ENCODE measurements at places on chromosomes 5 and 9. TPM values are rescaled to one million over a fixed set of nuclear protein-coding genes. Genes with fewer than 3 reads are reported as not detected.

Gene PCA3
- total RNA-seq = not detected

Gene NRG2
- 1.8 TPM for total RNA-seq

DNA sequence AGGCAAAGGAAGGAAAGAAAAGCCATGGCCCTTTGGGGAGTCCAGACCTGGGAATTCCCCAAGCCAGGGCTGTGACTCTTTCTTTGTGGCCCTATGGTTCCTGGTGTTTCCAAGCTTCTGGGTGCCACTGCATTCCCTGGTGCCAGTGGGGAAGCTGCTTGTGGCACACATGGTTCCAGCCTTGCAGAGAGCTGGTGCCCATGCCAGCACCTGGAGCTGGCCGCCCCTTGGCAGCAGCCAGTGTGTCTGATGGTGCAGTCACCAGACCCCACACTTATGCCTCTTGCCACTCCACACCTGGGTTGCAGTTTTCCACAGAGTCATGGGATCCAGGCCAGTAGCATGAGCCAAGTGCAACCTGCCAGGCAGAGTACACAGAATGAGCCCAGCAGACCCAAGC is 1495.3 kb upstream of the NUDT12 start:
- no peaks in the 10 kb centered on the region for H3K27me3 ChIP-seq
- no peak overlapping the region for H3K4me3 ChIP-seq
- no peaks in the 10 kb centered on the region for H3K36me3 ChIP-seq
- no peak for DNase-seq
- H3K4me1 ChIP-seq = no peaks in the 10 kb centered on the region

DNA sequence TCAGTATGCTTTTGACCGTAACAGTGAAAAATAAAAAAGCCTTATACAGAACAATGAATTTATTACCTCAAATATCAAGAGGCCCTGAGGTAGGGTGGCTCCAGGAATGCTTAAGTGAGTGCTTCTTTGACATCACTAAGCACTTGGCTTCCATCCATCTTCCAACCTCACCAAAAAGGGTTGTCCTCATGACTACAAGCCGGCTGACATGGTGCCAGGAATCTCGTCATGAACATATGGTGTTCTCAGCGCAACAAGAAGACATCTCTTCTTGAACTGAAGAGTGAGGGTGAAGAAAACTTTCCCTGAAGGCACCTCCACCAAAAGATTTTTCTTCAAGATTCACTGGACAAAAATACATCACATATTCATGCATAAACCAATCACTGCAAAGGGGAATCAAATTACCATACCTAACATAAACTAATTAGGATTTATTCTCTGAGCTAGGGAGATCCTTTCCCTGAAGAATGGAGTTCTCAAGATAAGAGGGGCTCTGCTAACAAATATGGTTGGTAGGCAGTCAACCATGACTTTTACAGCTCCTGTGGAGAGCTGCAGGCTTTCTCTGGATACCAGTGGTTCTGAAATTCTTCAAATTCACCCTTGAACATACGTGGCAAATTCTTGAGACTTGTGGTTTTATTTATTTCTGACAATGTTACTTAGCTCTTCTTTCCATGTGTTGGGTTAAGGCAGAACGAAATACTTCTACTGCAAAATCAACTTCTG is 49.5 kb downstream of the AGXT2 start:
- H3K4me3 ChIP-seq = no peak overlapping the region
- H3K27me3 ChIP-seq = no peaks in the 10 kb centered on the region
- no peaks in the 10 kb centered on the region for H3K36me3 ChIP-seq
- no peak for DNase-seq
- H3K4me1 ChIP-seq = no peaks in the 10 kb centered on the region

DNA sequence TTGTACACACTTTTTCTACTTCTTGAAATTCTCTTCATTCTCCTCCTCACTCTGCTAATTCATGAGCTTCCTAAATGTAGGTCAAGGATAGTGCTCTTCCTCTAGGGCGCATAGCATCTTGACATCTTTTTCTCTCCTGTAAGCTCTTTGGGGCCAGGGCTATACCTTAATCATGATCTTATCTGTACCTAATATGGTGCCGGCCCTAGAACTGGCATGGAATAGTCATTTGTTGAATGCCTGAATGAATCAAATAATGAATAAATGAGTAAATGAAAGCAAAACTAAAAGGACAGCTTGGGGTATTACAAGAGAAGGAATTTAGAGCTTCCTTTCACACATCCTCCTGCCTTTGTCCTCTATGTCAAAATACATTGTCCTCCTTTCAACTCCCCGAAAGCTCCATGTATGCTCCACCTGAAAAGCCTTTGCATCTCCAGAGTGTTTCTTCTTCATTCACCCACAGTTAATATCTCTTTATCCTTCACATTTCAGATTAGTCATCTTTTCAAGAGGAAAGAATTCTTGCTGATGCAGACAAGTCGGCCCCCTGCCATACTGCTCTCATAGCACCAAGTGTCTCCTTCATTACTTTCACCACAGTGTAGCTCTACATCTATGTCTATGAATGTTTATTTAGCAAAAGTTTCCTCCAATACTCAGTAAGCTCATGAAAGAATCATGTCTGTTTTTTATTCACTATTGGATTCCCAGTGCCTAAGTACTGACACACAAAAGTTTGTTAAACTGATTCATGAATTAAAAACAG is 16.4 kb upstream of the PPP2R2B start:
- H3K4me1 ChIP-seq = no peaks in the 10 kb centered on the region
- no peak overlapping the region for H3K27ac ChIP-seq
- DNase-seq = no peak
- no peaks in the 10 kb centered on the region for H3K27me3 ChIP-seq
- H3K36me3 ChIP-seq = no peaks in the 10 kb centered on the region

DNA sequence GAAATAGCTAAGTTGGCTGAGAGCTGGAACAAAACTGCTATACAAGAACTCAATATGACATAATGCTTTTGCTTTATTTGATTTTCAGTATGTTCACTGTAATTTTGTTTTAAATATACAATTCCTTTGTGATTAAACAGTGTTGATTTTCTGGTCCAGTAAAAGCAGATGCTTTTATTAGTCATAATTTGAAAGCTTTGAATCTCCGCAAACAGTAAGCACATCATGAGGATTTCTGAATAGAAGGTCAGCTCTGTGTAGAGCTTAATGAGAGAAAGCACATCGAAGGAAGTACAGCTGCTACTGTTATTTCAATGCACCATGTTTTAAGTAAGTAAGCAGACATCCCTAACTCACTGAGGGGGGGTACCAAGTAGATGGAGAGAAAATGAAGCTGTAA is 701.3 kb upstream of the ACO1 start:
- H3K27ac ChIP-seq = no peak overlapping the region
- H3K27me3 ChIP-seq = no peaks in the 10 kb centered on the region
- no peak for DNase-seq

DNA sequence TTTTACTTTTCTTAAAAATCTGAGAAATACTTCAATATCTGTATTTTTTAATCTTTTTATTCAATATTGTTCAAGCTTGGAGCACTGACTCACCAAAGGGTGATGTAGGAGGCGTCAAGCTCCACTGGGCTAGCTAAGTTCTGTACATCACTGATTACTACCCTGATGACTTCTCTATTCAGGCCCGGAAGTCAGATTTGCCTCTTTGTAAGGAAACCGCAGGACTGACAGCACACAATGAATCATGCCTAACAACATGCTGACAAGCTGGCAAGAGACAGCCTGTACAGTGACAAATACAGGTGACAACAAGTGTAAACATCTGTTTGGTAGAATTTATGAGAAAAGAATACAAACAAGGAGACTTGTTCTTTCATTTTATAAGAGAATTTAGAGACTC is 627.9 kb upstream of the RORB start:
- H3K27me3 ChIP-seq = no peaks in the 10 kb centered on the region
- no peaks in the 10 kb centered on the region for H3K4me1 ChIP-seq
- H3K27ac ChIP-seq = no peak overlapping the region
- H3K36me3 ChIP-seq = no peaks in the 10 kb centered on the region
- H3K4me3 ChIP-seq = no peak overlapping the region

Gene MYO10
- total RNA-seq = 5.5 TPM

Gene PCDHA4
- total RNA-seq = 0.43 TPM

Gene SLC22A4
- total RNA-seq = 2.8 TPM

GRCh38 chr9:135107581-135108235 is 20.2 kb downstream of the OLFM1 start:
- H3K4me3 ChIP-seq = no peak overlapping the region
- H3K27ac ChIP-seq = no peak overlapping the region
- peaks cover 6% of the 10 kb centered on the region for H3K4me1 ChIP-seq
- DNase-seq = no peak
- no peaks in the 10 kb centered on the region for H3K27me3 ChIP-seq

DNA sequence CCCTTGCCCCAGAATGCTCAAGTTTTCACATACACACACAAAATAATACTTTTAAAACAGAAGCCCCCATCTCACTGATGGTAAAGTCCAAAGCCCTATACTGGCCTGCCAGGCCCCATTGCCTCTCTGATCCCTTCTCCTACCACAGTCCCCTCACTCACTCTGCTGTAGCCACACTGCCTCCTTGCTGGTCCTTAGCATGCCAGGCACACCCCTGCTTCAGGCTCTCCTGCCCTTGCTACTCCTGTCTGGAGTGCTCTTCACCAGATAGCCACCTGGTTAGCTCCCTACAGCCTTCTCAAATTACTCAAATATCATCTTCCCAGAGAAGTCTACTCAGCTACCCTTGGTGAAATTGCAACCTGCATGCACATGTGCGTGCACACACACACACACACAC is 177.5 kb downstream of the C5orf15 start:
- no peak overlapping the region for H3K4me3 ChIP-seq
- no peak for DNase-seq
- no peaks in the 10 kb centered on the region for H3K4me1 ChIP-seq
- no peaks in the 10 kb centered on the region for H3K36me3 ChIP-seq
- no peak overlapping the region for H3K27ac ChIP-seq

Gene CCDC192
- not detected for total RNA-seq

Gene INSL6
- not detected for total RNA-seq

GRCh38 chr9:75529463-75529862 is 361.0 kb upstream of the PCSK5 start:
- H3K27me3 ChIP-seq = no peaks in the 10 kb centered on the region
- no peak overlapping the region for H3K27ac ChIP-seq
- H3K4me3 ChIP-seq = no peak overlapping the region
- no peaks in the 10 kb centered on the region for H3K36me3 ChIP-seq
- DNase-seq = no peak

Gene OTP
- total RNA-seq = not detected

- H3K4me3 ChIP-seq = no peak overlapping the region
- H3K4me1 ChIP-seq = no peaks in the 10 kb centered on the region
- DNase-seq = no peak
- H3K27me3 ChIP-seq = no peaks in the 10 kb centered on the region
- H3K36me3 ChIP-seq = peaks cover 8% of the 10 kb centered on the region
- H3K27ac ChIP-seq = no peak overlapping the region
These were observed 5.4 kb downstream of the LSM11 start for GRCh38 chr5:157748760-157749461.

- H3K4me3 ChIP-seq = no peak overlapping the region
- no peak for DNase-seq
- no peaks in the 10 kb centered on the region for H3K4me1 ChIP-seq
- H3K36me3 ChIP-seq = no peaks in the 10 kb centered on the region
- H3K27me3 ChIP-seq = no peaks in the 10 kb centered on the region
These were observed 124.9 kb downstream of the MRPS30 start for GRCh38 chr5:44933686-44934085.

DNA sequence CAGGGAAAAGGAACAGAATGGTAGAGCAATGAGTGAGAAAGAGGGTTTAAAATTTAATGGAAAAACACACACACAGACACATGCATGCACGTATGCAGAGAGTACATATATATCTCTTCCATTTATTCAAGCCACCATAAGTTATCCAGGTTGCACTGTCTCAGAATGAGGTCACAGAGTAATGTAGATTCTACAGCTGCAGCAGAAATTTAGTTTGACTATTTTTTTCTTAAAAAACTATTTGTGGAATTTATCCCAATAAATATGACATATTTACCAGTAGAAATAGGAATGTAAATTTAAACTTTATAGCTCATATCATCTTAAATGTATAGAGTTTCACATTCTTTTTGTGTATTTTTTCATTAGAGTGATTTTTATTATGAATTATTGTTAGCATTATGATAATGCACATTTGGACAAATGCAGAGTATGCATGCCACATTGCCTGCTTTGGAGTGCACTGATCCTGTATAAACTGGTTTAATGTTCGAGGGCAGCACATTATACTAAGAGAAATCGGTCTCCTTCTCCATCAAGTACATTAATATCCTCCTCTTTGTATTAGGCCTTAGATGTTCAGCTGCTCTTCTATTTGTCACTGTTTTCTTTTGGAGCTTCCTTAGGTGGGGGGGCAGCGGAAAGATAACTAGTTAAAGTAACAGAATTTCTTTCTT is 216.3 kb upstream of the TARS1 start:
- H3K4me1 ChIP-seq = no peaks in the 10 kb centered on the region
- no peaks in the 10 kb centered on the region for H3K27me3 ChIP-seq
- no peak overlapping the region for H3K4me3 ChIP-seq
- H3K27ac ChIP-seq = no peak overlapping the region
- H3K36me3 ChIP-seq = no peaks in the 10 kb centered on the region
- no peak for DNase-seq

- no peaks in the 10 kb centered on the region for H3K36me3 ChIP-seq
- H3K4me3 ChIP-seq = no peak overlapping the region
- H3K4me1 ChIP-seq = no peaks in the 10 kb centered on the region
- H3K27ac ChIP-seq = no peak overlapping the region
- no peak for DNase-seq
These were observed 17.6 kb downstream of the TENT4A start for GRCh38 chr5:6730807-6731206.

DNA sequence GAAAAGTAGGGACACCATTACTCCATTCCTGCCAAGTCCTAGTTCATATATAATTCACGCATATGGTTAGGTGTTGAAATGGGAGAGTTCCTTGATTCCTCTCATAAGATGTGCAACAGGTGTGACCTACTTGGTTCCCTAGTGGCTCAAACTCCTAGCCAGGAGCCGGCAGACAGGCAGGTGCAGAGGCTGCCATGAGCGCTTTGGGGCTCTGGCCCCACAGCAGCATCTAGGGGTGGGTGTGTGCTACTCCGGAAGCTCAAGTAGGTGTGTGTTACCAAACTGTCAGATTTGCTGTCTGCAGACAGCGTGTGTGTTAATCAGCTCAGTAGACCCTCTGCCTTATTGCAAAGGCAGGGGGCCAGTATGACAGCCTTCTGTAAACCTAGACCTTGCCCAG is 1652.4 kb upstream of the ACO1 start:
- no peak overlapping the region for H3K4me3 ChIP-seq
- H3K4me1 ChIP-seq = no peaks in the 10 kb centered on the region
- no peaks in the 10 kb centered on the region for H3K36me3 ChIP-seq
- no peaks in the 10 kb centered on the region for H3K27me3 ChIP-seq

Gene ABCA1
- total RNA-seq = 7.9 TPM

DNA sequence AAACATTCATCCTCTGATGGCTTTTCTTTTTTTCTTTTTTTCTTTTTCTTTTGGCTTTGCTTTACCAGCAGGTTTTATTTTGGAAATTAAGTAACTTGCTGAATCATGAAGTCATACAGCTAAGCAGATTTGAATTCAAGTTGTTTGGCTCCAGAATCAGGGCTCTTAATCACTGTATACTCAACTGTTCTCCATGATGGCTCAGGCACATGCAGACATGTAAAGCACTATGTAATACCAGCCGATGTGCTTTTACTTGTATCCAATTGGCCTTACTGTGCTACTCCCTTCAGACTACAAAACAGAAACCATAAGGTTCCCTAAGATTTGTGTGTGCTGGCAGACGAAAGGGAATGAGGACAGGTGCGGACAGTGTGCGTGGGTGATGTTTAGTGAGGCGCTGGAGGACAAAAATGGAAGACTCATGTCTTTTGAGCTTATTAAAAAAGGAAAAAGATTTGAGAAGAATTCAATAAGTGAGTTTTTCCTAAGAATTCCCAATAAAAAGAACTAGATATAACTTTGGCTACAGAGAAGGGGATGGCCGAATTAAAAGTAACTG is 44.7 kb upstream of the OTP start:
- no peak for DNase-seq
- H3K27ac ChIP-seq = no peak overlapping the region
- H3K4me3 ChIP-seq = no peak overlapping the region
- H3K27me3 ChIP-seq = no peaks in the 10 kb centered on the region

Gene TMCO6
- 10.6 TPM for total RNA-seq

Gene ZNF462
- 30.5 TPM for total RNA-seq

Gene PROB1
- 15.8 TPM for total RNA-seq

Gene PCDHGB7
- 10.5 TPM for total RNA-seq

Data from right atrium auricular region (tissue), 2 donors.